SIG-M5 (cell line): ENCODE measurements at places on chromosomes 4 and X.

GRCh38 chrX:6644411-6644810, 109.5 kb upstream of the VCX3A start:
- DNase-seq, result no peak

- DNase-seq, result no peak
Observed at GRCh38 chr4:125388613-125389012, 73.9 kb downstream of the FAT4 start.

DNA sequence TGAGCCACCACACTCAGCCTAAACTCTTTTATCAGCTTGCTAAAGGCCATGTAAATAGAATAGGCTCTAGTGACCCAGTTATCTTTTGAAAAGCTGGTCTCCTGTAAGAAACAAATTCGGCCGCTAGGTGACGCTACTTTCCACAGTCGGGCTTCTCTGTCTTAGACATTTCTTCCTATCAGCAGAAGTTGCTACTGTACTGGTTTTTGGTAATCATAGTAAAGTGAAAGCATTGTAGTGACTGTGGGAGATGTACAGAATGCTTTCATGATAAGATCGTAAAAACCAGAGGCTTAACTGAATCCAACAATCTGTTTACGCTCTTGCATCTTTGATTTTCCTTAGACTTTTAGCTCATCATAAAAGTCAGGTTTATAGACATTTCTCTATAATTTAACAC, 82.6 kb downstream of the GK start:
- no peak for DNase-seq

DNA sequence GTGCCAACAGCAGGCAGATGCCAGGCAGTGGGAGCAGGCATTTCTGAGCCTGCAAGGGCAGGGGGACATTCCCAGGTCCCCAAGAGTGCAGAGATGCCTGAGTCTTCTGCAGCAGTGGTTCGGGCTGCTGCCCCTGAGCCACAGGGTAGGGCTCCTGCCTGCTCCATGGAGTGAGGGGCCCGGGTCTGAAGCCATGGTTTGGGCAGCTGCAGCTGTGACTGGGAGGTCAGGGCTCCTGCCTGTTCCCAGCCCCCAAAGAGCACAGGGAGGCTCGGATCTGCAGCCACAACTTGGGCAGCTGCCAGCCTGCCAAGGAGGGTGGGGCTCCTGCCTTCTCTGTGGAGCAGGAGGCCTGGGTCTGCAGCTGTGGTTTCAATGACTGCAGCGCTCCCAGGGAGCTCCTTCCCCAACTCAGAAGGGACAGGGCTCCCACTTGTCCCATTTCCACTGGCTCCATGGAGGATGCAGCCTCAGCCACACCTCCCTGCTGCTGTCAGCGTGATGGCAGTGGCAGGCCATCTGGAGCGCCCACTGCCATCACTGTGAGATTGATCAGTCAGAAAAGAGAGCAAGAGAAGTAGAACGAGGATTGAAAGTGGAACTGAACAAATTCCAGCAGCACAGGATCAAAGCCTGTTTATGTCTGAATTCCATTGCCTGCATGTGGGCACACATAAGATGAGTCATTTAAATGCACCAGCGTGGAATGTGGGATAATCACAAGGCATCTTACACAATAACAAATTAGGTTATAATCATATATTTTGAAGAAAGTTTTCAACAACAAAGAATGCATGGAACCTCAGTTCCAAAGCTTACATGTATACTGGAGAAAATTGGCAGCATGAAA, 93.1 kb upstream of the CXorf51A start:
- no peak for DNase-seq

GRCh38 chrX:141468940-141469339, 115.6 kb downstream of the SPANXA1 start:
- DNase-seq, result no peak

DNA sequence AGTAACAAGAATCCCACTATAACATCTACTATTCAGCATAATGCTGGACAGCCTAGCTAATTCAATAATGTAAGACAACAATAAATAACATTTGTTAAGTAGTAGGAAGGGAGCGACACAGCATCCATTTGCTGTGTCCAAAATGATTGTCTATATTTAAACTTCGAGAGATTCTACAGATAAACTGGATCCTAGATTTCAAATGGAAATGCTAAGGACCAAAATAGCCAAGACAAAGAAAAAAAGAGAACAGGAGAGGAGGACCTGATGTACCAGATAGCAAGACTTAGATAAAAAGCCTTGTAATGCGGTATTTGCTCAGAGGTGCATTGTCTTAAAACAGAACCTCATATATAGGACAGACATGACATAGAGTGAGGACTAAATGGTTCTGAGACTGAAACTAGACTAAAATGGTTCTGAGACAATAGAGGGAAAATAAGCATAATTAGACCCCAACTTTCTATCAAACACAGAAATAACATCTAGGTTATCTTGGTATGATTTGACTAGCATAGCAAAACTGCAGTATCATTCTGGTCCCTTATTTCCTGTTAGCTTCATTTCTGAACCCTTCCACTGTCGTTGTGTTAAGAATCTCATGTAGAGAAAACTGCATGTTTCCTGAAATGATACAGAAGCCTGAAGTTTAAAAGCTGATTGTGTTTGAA, 3.8 kb downstream of the HPGDS start:
- DNase-seq, result no peak

- no peak for DNase-seq
Observed at GRCh38 chr4:5797866-5798265, 86.9 kb downstream of the EVC start.

GRCh38 chr4:637536-638280, 12.3 kb downstream of the PDE6B start:
- no peak for DNase-seq

DNA sequence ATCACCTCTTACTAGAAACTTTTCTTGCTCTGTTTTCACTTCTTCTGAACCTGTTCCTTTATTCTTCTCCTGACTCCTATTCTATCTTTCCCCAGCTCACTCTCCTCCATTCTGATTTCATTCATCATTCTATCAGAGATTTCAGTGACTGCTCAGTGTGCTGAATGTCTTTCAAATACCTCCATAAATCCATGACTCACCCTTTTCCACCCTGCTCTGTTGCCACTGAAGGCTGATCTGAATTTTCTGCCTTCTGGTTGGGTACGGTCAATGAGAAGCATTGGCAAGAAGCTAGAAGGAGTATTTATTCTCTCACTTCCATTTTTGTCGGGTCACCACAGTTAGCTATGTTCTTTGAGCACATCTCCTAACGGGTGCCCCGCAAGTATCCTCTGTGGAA, 265.9 kb downstream of the CBLL2 start:
- no peak for DNase-seq

DNA sequence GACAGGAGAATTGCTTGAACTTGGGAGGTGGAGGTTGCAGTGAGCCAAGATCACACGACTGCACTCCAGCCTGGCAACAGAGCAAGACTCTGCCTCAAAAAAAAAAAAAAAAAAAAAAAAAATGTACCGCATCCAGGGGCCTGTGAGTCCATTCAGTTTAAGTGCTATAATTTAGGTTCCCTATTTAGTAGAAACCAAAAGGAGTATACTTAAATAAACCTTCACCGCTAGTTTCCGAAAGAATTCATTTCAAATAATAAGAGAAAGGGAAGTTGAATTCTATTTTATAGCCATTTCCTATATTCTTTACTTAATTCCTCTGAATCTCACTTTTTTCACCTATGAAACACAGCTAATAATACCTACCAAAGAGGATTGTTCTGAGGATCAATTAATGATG, 20.8 kb upstream of the LRBA start:
- no peak for DNase-seq

GRCh38 chr4:13483768-13484121, 395 bp downstream of the RAB28 start:
- no peak for DNase-seq
